ENCODE measurements at places on chromosomes 3 and 15.

- no peak for DNase-seq
Measured at GRCh38 chr3:128569756-128570155, 76.8 kb upstream of the GATA2 start.

DNA sequence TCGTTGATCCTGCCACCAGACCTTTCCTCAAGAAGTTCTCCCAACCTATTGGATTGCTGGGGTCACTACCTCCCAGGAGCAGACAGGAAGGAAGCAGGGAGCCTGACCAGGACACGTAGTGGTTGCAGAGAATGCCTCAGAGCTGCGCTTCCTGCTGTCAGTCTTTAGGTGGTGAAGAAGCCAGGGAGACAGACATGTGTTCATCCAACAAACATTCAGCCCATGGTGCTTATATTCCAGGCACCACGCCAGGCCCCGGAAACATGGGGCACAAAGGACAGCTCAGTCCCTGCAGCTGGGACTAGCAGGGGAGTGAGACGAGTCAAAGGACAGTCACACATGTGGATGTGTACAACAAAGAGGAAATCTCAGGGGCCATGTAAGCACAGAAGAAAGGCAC is 26.0 kb upstream of the CORO2B start:
- DNase-seq, result no peak

- no peak for DNase-seq
Measured at GRCh38 chr3:100319951-100320350, 14.6 kb upstream of the NIT2 start.

- no peak for DNase-seq
Measured at GRCh38 chr3:37668818-37669610, 192.7 kb upstream of the CTDSPL start.

DNA sequence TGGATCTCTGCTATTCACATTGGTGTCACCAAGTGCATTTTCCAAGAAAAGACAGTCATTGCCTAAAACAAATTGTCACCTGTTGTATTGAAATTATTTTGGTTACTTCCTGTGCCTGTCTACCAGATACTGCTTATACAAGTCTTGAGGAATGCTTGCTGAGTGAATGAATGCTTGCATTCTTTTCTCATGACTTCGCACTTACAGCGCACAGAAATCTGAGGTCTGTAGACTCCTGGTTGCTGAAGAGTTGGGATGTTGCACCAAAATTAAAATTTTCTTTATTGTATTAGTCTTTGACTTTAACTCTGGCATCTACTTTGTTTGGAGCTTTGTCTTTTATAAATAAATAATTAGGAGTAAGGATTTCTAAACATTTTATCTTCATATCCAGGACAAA is 28.4 kb downstream of the SH3GL3 start:
- no peak for DNase-seq

DNA sequence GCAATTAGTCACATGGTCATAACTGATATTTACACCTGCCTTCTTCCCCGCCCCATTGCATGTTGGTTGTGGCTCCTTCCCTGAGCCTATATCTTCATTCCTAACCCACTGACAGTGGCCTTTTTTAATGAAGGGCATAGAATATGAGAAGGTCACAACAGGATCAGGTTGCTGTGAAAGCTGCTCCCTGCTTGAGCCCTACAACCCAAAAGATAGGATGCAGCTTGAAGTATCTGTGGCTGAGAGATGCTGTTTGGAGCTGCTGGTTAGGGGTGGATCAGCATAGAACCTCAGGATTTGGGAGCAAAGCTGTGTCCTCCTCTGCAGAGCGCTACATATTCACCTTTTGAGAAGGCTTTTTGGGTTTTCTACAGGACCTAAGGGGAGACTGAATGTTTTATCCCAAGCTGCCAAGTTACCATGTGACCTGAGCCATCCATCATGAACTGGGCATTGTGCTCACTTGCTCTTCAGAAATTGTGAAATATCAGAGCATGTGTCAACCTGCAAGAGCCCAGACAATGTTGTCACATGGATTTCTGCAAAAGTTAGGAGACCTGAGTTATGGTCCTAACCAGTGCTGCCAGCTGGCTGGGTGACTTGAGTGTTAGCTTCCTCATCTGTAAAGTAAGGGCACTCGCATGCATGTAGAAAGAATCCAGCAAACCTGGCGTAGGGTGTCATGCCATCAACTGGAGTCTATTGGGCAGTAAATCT is 49.8 kb upstream of the ARL8B start:
- DNase-seq, result no peak

- DNase-seq, result no peak
Measured at GRCh38 chr15:92959219-92959618, 59.1 kb downstream of the CHD2 start.

- DNase-seq, result no peak
Measured at GRCh38 chr3:191235331-191236314, 36.6 kb downstream of the OSTN start.

DNA sequence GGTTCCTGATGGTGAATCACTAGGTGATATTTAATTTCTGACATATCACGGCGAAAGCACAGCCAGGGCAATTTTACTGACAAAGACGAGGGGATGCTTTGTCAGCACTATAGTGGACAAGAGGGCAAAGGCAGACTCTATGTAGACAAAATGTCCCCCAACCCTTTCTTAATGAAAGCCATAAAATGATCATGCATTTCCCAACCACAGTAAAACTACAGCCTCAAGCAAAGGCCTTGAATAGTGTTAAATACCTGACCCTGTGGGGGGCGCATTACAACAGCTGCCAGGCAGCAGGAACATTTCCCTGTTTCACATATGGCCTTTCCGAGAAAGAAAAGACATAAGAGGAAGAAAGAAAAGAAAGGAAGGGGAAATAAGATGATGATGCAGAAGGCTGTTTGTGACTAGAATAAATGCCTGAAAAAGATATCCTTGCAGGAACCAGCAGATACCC is 49.5 kb downstream of the GLDN start:
- no peak for DNase-seq

GRCh38 chr3:127037971-127038446 is 55.1 kb downstream of the PLXNA1 start:
- no peak for DNase-seq

DNA sequence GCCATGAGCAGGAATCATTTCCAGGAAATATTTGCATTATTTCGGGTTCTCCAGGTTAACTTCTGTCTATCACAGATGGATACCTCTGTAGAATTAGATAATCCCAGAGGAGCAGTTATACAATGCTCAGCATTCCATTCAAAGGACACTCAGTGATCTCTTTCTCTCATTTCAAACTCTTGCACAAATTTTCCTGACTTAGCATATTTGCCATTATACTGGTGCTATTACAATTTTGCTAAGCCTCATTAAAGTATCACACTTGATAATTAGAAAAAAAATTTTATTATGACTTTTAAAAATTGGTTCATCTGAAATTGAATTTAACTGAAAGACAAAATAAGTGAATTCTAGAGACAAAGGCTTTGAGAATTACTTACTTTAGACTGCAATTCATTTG is 469.0 kb downstream of the EPHA3 start:
- no peak for DNase-seq

DNA sequence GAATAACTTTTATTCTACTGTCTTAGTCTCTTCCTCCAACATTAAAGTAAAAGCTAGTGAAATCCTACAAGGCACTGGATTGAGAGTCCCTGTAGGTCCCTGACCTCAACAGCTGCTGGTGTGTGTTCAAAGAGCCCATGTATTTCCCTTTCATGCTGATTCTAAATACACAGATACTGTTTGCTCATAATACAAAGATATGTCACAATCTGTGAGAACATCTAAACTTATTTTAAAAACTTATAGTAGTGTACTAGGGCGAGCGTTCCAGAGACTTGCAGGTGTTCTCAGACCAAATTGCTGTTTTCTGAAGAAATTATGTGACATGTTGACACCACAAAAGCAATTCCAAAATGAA is 145.9 kb upstream of the LIPC start:
- DNase-seq, result no peak

DNA sequence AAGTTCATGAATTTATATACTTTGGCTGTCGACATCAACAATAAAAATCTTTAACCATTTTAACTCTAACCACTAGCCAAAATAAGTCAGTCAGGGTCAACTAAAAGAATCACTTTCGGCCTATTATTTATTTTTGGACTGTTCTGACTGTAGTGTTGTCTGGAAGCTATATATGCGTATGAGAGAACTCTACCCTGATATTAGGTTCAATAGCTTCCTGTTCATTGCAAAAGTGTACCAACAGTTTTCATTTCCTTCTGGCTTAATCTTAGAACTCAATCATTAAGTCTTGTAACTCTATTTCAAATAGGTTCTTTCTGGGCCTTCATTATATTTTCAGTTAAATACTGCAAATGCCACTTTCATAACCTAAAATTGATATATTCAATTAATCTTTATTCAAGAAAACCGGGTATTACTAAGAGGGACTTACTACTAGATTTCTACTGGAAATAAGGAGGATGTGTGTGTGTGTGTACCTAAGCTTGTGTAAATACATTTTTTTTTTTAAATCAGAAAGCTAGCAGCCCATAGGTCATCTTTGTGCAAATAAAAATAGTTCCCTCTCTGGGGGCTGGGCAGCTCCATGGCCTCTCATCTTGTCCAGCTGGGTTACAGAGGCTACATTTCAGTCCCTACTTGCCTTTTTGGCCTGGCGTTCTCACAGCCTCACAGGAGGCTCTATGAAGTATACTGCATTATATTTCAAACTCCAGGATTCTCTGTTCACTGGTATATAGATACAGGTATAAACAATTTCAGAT is 5.8 kb downstream of the SERPINI2 start:
- no peak for DNase-seq

DNA sequence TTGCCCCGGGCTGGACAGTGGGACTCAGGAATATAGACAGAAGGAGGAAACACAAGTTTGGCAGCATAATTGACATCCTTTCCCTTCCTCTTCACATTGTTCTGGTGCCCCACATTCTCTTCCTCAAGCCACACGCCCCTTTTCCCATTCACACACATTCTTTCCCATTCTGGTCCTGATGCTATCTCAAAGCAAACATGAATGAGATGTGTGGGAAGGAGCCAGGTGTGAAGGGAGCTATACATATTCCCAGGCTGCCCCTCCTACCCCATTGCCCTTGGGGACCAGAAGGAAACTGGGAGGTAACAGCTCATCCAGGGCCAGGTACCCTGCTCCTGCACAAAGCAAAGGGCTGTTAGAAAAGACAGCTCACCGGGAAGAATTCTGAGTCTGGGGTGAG is 23.4 kb upstream of the CLK3 start:
- no peak for DNase-seq

- no peak for DNase-seq
Measured at GRCh38 chr3:158991146-158991705, 189.4 kb downstream of the MFSD1 start.

DNA sequence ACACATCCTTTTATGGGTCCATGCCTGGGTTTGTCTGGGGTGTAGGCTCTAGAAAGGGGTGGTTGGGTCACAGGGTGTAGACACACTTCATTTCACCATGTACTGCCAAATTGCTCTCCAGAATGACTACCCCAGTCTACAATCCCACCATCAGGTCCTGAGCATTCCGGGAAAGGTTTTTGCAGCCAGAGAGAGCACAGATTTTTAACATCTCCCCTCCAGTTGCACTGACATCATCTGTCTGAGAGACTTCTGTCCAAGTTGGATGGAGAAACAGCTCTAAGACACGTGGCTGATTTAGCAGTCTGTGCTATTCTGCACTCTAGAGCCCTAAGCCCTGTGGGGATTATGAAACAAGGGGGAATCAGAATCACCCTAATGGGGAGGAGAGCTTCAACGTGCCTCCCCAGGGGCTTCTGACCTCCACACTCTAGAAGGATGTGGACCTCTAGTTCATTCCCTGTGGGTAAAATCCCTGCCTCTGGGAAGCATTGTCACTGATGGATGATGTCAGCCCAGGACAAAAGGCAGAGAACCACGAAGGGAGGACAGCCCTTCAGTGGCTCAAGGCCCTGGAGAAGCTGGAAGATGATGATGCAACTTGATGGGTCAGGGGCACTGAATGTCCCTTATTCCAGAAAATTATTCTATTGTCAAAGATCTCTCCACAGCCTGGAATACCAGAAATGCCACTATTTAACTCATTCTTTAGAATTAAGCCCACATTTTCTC is 71.5 kb downstream of the CD200R1L start:
- no peak for DNase-seq

GRCh38 chr15:65212097-65212496 is 824 bp upstream of the CILP start:
- no peak for DNase-seq

DNA sequence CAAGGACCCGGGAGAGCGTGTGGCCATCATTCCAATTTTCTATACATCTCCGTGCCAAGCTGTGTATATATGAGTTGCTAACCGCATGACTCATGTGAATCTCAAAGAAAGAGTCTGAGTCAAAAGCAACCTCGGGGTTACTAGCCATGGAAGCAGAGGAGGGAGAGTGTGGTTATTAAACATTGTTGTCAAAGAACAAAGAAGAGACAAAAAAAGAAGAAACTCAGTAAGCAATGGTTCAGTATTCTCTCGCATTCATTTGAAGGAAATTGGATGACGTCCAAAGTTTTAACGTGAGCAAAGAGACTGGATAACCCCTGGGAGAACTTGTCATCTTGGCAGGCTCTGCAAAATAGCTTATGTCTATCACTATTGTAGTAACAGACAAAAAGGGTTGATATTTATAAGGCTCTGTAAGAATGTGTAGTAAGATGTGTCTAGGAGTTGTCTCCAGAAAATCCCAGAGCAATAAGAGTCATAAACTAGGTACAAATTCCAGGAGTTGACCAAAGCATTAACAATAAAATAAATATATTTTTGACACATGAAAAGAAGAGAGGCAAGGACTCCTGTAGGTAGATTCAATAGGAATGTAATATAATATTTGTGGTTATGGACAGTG is 52.8 kb upstream of the GRM7 start:
- DNase-seq, result no peak

DNA sequence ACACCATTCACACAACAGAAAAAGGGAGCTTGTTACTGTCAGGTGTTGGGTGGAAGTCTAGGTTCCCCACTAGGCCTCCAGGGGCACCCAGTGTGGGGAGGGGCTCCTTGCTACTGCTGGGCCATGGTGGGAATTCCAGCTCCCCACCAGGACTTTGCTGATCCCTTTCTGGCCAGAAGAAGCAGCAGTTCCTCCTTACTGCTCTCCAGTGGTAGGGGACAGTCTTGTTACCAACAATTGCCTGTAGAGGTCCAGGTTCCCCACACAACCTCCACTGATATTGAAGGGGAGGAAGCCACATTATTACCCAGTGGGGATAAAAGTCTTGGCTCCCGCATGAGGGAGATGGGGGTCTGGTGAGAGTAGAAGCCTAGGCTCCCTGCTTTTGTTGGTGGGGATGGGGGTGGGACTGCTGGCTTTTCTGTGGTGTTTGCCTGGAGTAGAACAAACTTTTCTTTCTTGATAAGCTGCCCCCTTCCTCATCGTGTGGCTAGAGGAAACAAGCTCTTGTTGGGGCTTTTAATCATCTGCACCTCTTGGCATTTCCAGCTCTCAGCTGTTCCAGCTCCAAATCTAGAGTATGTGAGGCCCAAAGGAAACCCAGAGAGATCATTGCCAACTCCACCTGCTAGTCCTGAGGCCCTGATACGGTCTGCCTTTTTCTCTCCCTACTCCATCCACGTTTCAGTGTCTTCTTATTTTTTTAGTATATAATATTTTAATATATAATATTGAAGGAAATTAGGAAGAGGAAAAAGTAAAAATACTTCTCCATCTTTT is 824.2 kb downstream of the AGBL1 start:
- no peak for DNase-seq
